BJ (cell line): ENCODE measurements at places on chromosomes 7 and 10. TPM values are rescaled to one million over a fixed set of nuclear protein-coding genes. Genes with fewer than 3 reads are reported as not detected.

GOLGA7B gene
- polyA plus RNA-seq, result 0.01 TPM in 1 of 2 replicates, not detected in the other

INTS15 gene
- polyA plus RNA-seq, result 16.0 and 22.6 TPM in 2 replicates

TRIM50 gene
- not detected in 2 replicates for polyA plus RNA-seq

GSTO2 gene
- 4.9 and 7.0 TPM in 2 replicates for polyA plus RNA-seq

C10orf95 gene
- polyA plus RNA-seq, result not detected in 2 replicates
